ENCODE measurements at places on chromosomes 2 and 18.

- DNase-seq: no peak
Observed at GRCh38 chr2:201246280-201246679, 14.1 kb upstream of the CASP8 start.

DNA sequence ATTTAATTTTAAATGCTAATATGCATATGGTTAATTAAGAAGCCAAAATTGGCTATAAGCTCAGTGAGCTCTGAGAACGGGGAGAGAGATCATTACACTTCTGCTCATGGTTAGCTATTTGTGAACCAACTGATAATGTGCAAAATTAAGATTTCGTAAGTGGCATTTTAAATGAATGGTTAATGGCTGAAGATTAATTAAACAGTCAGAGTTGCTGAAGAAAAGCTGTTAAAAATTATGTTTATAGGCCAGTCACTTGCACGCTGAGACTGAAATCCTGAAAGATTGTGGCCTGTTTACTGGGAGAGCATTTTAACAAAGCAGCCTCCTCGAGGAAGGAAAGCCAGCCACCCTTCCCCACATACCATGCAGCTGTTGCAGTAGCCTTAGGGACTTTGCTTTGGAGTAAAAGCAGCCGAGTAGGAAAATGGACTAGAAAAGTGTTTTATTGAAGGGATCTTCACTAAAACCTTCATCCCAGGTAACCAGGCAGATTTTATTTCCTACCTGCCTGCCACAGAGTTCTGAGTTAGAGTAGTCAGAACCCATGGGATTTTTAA, 218.8 kb upstream of the NRP2 start:
- DNase-seq: no peak

- no peak for DNase-seq
Observed at GRCh38 chr2:45640576-45640975, 10.9 kb upstream of the PRKCE start.

DNA sequence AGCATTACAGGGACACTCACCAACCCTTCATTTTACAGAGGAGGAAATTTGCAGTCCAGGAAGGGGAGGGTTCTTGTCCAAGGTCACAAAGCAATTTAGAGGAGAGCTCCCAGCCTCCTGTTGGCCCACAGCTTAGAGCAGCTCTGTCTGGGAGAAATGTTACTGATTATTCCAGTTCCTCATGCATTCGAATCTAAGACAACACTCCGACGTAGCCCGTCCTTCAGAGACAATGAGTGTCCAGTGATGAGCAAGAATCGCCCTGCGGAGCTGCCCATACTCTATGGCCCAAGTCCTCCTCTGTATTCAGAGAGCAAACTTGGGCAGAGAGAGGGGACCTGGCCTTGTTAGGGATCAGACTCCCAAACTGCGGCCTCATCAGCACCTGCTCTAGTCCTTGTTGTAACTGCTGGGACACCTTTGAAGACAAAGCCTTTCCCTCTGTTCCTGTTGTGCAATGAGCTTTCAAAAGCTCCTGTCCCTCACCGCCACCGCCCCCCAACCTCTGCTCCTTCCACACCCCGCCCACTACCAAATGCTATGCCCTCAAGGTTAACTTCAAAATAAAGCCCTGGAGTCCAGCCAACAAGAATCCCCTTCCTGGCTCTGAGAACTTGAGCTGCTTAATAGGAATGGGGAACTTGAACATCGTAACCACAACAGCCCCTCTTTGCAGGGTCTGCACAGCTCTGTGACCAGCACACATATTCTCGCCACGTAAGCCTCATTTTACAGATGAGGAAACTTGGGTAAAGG, 234.8 kb upstream of the SMAD2 start:
- DNase-seq: no peak

- DNase-seq: no peak
Observed at GRCh38 chr2:203155406-203155805, 83.4 kb upstream of the CYP20A1 start.

GRCh38 chr18:31920277-31920676, 22.7 kb downstream of the TRAPPC8 start:
- no peak for DNase-seq

- no peak for DNase-seq
Observed at GRCh38 chr18:47149457-47150028, 757 bp downstream of the HDHD2 start.

- DNase-seq: no peak
Observed at GRCh38 chr2:97737421-97738178, 24.2 kb downstream of the ZAP70 start.

DNA sequence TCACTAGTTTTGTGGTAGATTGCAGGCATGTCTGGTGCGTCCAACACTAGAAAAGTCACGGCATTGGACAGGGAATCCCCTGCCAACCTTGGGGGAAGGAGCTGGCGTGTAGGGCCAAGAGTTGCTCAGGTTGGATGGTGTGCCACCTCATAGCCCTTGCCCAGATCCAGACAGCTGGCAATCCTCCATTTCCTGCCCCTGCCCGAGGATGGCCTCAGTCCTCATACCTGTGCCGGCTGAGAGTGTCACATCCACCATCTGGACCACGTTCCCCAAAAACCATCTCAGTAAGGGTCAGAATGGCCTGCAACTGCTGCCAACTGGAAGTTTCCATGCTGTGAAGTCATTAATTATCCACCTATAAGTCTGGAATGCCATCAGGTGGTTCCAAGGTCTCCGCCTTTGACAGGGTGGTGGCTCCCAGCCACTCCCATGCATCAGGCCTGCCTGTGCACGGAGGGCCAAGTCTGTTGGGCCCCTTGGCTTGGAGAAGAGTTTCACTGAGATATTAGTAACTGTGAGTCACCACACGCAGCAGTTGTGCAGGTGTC, 55.0 kb downstream of the IMPA2 start:
- DNase-seq: no peak

DNA sequence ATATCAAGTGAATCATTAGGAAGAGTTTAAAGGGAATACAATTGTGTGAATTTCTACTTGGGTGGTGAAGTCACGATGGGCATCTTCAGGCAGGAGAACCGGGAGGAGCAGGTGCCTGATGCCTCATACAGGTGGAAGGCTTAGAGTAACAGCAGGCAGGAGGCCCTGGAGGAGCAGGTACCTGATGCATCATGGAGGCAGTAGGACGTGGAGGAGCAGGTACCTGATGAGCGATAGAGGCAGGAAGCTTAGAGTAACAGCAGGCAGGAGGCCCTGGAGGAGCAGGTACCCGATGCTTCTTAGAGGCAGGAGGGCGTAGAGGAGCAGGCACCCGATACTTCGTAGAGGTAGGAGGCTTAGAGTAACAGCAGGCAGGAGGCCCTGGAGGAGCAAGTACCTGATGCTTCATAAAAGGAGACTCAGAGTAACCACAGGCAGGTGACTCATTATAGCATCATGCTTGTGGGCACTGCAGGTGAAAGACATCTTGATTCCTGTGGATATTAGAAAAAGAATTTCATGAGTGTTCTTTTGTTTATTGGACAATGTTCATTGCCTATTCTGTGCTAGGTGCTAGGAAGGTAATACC, 133.9 kb downstream of the ATP9B start:
- no peak for DNase-seq

DNA sequence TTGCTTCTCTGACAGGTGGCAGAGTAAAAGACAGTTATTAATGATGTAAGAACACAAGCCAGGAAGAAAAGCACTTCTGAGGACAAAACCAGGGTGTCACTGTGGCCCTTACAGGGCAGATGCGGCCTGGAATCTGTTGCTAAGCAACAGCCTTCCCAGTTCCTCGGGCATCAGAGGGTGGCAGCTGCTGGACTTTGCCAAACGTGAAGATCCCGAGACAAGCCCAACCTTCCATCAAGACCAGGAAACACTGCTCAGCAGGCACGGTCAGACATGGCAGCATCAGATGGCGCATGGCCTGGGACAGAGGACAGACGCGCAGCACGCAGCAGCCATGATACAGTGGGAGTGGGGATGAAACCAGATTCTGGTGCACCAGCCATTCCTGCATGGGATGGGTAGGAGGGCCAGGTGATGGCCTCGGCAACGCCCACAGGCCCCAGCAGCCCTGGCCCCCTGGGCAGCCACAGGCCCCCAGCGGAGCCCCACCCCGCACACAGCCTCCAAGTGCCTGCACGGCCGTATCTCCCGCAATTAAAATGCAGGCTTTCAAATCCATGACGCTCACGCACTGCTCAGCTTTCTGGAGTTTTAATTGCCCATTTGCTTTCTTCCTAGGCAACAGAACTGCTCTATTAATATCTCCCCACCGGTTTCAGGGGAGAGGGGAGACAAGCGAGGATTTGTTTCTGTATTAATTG, 89.0 kb downstream of the EIPR1 start:
- DNase-seq: no peak

DNA sequence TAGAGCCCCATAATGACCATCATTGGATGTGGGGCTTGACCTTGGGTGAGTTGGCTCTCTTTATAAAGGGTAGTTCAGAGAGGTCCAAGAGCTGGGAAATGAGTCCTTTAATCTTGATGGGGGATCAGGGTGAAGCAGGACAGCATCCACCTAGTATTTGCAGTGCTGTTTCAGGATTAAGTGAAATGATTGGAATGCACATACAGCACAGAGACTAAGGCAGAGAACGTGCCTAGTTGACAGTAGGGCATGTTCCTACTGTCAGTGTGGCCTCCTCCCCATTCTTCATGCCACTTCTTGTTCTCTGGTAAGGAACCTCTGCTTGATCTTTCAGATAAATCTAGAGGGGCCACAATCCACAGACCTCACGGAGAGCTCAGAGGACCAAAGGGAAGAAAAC, 78.9 kb downstream of the TRIM43 start:
- no peak for DNase-seq

DNA sequence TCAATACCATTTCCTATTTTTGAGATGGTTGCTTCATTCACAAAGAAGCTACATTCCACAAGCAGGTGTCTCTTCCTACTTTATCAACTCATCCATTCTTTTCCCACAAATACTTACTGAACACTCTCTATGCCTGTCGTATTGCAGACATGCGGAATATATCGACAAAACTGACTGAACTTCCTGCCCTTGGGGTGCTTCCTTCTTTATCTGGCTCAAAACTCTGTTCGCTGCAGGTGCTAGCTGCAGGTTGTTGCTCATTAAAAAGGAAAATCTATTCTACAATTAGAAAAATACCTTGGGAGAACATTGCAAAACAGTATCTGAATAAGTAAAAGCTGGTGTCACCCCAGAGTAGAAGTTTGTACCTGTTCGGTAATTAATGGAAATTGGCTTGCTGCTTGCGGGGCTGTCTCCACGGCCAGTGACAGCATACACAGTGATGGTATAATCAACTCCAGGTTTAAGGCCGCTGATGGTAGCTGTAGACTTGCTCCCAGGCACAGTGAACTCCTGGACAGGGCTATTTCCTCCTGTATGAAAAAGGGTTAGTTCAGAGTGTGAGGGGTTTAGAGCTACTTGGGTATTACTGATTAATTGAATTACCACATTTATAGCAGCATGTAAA, 52.1 kb downstream of the FN1 start:
- DNase-seq: no peak

DNA sequence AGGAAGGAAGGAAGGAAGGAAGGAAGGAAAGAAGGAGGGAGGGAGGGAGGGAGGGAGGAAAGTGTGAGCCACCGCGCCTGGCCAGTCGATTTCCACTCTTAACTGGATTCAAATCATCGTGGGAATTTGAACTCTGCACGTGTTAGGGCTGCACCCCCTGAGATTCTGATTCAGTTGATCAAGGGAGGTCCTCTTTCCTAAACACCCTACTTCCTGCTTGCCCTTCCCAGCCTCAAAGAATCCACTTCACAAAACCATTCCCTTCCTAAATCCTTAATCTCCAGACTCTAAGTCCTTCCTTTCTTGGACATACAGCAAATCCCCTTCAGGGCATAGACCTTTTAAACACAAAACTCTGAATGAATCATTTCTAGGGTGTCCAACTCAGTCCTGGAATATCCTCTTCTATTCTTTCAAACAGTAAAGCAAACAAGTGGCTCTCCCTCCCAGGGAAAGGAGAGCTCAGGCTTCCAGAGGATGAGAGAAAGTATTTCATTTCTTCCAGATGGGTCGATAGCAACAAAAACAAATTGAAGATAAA, 68.2 kb upstream of the MBOAT2 start:
- DNase-seq: no peak

Data from activated naive CD8-positive, alpha-beta T cell treated with anti-CD3 and anti-CD28 coated beads, Interleukin-2, amount 50 U/mL, for 16 hours (primary cell).